ENCODE measurements at places on chromosomes 7 and 10.

DNA sequence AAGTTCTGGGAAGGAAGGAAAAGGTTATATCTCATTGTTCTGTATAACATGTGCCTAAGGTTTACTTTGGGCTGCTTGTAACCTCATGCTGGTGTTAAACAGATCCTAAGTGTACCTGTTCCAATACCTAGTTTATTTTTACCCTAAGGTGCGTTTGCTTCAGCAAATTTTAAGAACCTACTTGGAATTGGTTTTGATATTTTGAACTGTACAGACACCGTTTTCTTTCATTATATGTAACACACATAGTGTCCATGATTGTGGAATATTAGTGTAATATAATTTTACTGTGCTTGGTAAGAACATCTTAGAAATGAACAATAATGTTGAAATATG is 285.6 kb upstream of the DKK1 start:
- DNase-seq = no peak

GRCh38 chr7:76315364-76315763 is 12.9 kb downstream of the HSPB1 start:
- no peak for DNase-seq

GRCh38 chr7:69364813-69365643 is 233.2 kb upstream of the AUTS2 start:
- DNase-seq = no peak

DNA sequence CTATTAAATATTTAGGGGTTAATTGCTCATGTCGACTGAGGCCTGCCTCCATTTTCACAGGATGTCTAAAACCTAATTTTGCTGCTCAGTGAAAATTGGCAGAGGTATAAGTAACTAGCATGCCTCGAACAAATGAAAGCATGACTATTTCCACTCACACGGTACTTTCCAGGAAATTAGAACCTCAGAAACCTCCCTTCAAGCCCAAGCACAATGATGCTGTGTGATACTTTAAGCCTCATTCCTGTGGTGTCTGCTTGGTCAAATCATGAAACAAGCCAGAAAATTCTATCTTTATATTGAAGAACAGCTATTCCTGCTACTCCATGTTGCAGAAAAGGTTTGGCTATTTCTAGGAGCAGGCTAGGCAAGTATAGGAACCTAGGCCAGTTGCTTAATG is 203.0 kb downstream of the SORCS3 start:
- no peak for DNase-seq

DNA sequence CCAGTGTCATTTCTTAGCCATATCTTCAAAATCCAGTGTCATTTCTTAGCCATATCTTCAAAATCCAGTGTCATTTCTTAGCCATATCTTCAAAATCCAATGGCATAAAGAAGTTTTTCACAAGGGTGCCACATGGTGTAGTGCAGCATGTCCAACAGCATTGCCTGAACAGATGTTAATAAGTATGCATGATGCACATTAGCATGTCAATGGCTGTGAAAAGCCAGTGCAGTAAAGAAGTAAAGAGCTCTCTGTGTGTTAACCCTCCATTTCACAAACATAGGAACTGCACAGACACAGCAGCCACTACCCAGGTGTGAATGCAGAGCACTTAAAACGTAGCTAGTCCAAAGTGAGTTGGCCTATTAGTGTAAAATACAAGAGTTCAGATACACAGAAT is 89.8 kb downstream of the GNAI1 start:
- DNase-seq = no peak

DNA sequence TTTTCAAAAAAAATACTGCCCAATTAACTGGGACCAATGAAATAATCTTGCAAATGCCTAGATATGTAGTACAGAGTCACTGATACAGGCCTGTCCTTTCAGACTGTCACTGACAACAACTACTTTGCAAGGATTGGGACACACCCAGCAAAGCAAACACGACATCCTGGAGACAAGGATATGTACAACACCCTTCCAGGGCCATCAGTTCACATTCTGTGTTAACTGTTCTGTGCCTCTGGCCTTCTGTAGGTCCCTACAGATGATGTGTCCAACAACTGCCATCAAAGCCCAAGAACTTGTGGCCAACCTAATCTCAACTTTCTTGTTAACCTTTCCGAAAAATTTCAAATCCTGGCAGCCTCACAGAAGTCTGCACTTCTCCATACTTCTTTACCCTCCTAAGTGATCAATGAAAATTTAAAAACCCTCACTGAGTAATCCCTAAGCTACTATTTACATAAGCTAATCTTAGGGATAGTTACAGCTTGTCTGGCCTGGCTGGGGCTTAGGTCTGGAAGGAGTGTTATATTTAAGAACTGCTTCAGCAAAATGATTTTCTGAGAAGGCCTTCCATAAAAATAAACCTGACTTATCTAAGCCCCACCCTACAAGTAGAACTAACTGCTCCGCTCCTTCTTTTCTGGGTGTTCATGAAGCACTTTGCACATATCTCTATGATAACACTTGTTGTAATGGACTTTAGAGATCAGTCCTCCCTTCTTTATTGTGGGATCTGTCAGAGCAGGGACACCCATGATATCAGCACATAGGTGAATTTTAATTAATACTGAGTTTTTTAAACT is 21.0 kb downstream of the COBL start:
- no peak for DNase-seq

- DNase-seq = peak; percentile 13
Observed at GRCh38 chr7:140003913-140004382, 58.8 kb downstream of the PARP12 start.

DNA sequence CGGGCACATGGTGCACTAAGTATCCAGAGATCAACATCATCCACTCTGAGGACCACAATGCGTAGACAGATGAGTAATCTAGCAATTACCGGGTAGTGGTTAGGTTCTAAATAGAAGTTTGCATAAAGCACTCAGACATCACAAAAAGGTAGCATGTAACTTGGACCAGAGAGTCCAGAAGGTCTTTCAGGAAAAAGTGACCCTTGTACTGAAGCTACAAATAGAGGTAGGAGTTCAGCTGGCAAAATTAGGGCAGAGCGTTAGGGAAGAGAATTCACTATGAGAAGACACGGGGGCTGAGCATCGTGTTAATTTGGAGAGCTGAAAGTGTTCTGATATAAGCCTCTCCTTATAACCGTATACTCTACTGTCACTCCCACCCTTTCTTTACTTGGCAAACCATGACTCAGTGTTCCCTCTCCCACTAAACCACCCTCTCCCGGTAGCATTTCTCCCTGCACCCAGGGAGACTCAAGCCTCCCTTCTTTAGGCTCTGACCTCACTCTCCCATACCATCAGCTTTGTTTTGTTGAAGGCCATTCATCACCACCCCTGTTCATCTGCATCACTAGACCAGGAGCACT is 222.2 kb upstream of the FZD1 start:
- no peak for DNase-seq

GRCh38 chr7:47924266-47924665 is 24.0 kb downstream of the PKD1L1 start:
- no peak for DNase-seq

GRCh38 chr10:121608469-121609190 is 10.4 kb upstream of the FGFR2 start:
- no peak for DNase-seq

GRCh38 chr7:140625908-140626868 is 14.4 kb downstream of the DENND2A start:
- no peak for DNase-seq

DNA sequence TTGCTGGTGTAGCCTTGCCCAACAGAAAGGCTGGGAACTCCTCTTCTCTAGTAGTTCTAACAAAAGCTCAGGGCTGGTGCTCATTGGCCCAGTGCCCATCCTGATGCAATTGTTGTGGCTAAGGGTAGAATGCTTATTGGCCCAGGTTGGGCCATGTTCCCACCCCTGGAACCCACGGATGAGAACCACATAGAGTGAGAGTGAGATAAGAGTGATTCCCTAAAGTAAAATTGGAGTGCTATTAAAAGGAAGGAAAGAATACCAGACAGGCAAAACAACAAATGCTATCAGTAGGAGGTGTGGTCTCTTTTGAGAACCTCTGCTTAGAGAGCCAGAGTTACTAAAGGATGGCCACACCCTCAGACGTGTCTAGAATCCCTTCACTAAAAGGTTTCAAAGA is 49.2 kb downstream of the LGI1 start:
- no peak for DNase-seq

Measured in central memory CD4-positive, alpha-beta T cell (primary cell).